Fibroblast of the conjunctiva (primary cell): ENCODE measurements at places on chromosomes 16 and 17.
A peak's percentile ranks its signal among the peaks of the same experiment; 100 is the strongest.

GRCh38 chr17:46791531-46791930 lies 27.0 kb downstream of the WNT3 start:
- DNase-seq = no peak

- DNase-seq = no peak
Observed at GRCh38 chr16:67962135-67962534, 6.3 kb downstream of the SLC12A4 start.

GRCh38 chr17:8776248-8776647 lies 17.9 kb upstream of the SPDYE4 start:
- DNase-seq = no peak

GRCh38 chr17:51439395-51440229 lies 179.3 kb downstream of the UTP18 start:
- no peak for DNase-seq

DNA sequence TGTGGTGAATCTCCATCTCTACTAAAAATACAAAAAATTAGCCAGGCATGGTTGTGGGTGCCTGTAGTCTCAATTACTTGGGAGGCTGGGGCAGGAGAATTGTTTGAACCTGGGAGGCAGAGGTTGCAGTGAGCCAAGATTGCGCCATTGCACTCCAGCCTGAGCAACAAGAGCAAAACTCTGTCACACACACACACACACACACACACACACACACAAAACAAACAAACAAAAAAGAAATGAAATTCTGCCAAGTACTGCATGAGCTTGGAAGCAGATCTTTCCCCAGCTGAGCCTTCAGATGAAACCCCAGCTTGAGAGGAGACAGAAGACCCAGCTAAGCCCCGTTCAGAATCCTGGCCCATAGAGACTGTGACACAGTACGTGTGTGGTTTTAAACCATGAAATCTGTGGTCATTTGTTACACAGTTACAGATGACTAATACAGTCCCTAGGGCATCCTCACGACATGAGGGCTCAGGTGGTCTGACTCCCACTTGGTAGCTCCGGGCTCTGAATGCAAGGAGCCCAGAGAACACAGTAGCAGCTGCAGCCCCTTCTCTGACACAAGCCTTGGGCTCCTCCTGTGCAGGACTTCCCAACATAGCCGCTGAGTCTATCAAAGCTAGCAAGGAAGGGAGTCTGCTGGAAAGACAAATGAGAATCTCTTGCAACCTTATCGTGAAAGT lies 132.8 kb downstream of the SEC14L1 start:
- DNase-seq = no peak

- DNase-seq = no peak
Observed at GRCh38 chr17:7502987-7503386, 18.8 kb downstream of the POLR2A start.

DNA sequence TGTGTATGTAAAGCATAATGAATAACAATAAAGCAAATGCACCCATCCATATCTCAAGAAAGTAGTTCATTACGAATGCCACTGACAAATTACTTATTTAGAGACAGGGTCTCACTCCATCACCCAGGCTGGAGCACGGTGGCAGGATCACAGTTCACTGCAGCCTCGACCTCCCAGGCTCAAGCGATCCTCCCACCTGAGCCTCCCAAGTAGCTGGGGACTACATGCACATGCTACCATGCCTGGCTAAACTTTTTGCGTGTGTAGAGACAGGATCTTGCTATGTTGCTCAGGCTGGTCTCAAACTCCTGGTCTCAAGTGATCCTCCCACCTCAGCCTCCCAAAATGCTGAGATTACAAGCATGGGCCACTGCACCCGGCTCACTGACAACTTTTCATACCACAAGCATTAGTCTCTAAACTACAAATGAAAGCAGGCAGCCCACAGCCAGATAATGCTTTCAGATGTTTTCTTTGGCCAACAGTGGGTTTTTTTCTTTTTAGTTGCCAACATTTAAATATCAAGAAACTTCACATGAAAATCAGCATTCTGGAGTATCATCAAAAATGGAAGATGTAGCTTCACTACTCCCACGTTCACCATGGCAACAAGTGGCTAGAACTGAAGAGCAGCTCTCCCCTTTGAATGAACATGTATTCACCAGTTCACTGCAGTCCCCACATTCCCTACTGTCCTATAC lies 7.7 kb downstream of the ARHGAP17 start:
- DNase-seq = peak; percentile 75

DNA sequence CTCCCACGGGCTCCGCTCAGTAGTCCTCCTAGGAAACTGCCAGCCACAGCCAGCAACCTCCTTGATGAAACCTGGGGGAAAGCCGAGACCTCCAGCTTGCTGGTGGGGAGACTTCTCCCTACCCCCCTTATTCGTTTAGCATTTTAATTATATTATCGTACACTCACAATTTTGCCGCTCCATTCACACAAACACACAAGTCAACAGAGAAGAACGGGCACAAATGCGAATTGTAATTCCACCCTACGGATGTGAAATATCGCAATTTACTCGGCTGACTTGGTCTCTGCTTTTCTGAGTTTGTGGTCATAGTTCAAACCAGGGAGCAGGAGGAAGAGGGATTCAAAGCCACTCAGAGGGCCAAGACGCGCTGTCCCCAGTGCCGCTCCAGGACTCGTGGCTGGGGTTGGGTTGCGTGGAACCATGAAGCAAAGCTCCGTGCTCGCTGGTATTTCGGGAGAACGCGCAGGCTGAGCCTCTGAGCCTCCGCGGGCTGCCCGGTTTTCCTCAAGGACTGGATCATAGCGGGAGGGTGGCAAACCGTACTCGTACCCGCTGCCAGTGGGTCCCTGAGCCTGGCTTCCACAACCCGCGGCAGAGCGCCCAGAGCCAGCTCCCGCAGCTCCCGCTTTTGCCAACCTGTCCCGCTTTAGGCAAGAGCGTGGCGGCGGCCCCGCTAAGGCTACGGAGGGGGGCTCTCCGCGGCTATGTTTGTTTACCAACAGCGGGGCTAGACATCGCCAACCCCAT lies 2.0 kb downstream of the LHX1 start:
- no peak for DNase-seq

DNA sequence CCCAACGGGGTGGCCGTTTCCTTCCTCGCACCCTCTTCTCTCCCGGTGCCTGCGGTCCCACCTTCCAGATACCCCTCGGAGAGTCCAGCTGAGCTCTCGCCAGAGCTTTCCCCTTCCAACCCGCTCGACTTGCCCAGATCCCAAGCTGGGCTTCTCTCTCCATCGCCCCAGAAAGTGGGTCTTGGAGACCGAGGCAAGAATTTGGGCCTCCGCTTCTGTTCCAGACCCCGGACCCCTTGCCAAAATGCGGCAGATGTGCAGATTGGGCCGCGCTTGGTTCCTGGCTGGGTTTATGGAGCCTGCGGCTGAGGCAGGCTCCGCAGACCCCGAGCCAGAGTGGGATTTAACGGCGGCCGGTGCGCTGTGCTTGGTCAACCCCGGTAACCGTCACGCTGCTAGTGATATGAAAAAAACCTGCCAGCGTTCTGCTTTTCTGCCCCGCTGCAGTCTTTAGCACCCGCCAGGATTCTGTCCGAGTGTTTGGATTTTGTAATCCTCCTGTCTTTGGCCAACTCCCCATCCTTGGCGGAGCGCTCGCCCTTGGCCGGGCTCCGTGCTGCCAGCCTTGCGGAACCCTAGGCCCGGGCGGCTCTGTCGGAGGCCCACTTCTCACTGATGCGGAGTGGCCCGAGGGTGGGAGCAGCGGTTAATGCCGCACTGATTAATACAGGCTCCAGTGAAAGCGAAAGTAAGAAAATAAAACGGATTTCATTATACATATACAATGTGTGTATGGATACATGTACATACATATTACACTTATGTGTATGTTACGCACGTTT lies 754 bp upstream of the SLFN11 start:
- DNase-seq = peak; percentile 27

- peak; percentile 14 for DNase-seq
Observed at GRCh38 chr16:12392585-12393091, 411.0 kb downstream of the CPPED1 start.

GRCh38 chr17:76541739-76542454 lies 2.1 kb downstream of the PRCD start:
- no peak for DNase-seq

DNA sequence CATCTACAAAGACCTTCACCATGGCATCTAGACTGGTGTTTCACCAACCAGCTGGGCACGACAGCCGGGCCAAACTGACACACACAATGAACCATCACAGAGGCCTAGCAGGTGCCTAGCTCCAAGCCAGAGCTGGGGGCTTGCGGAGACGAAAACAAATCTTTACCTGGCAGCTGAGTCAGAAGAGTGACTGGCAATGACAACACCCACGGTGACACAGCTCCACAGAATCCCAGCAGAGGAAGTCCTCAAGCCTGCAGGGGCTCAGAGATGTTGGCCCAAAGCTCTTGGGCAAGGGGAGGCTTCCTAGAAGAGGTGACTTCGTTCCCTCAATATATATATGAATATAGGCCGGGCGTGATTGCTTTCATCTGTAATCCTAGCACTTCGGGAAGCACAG lies 5.1 kb downstream of the MMP25 start:
- no peak for DNase-seq

DNA sequence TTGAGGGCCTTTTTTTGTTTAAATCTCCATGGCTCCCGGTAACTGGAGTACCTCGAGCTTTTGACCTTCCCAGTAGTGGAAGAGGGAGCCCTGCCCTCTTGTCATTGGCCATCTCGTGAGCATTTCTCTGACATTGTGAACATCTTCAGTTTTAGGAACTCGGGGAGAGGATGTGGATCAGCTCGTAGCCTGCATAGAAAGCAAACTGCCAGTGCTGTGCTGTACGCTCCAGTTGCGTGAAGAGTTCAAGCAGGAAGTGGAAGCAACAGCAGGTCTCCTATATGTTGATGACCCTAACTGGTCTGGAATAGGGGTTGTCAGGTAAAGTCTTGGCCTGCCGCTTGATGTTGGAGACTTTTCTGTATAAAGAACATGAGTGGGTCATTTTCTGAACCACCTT lies 24.3 kb downstream of the NTAN1 start:
- DNase-seq = no peak

DNA sequence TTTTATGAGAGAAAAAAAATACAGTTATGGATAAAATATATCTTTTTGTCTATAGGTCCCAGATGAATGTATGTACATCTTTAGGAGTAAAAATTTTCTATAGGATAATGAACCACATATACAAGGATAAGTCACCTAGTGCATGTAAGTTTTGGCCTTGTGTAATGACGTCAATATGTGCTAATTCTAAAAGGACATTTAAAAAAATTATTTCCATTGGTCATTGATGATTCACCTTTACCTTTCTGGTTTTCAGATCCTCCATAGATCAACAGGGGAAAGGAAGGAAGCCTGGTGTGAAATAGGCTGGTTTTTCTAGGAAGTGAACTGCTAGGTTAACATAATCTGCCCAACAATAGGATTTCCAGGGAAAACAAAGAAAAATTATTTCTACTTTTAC lies 684.3 kb upstream of the SOX9 start:
- no peak for DNase-seq

DNA sequence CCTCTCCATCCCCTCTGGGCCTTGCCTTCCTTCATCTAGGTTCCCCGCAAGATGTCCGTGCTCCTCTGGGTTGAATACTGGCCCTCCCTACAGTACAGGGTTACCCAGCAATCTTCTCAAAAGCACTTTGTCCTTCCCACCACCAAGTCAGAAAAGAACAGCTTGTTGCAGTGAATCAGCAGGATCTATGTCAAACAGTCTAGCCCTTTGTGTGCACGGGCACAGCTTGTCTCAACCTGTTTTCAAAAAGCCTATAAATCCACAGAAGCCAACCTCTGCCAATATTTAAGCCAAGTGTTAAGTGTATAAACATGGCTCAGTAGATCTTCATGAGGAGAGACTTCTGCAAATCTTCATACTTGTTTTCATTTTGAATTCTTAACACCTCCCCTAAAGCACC lies 25.2 kb downstream of the C17orf67 start:
- no peak for DNase-seq

DNA sequence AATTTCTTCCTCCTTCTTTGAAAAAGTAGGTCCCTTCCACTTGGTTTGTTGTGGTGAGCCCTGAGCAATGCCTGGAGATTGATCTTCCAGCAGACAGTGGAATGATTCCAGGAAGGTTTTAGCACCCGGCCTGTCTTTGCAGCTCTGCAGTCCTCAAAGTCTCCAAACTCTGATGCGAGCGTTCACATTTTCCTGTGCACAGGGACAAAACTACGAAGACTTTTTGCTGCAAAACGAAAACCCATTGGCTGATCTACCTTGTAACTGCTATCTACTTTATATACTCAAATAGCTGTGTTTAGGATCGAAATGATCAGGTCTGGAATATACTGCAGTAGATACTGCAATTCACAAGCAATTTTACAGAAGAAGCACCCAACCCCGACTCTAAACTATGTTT lies 21.7 kb downstream of the G6PC1 start:
- DNase-seq = no peak

- DNase-seq = no peak
Observed at GRCh38 chr17:79833744-79834564, 5.3 kb downstream of the CBX4 start.

DNA sequence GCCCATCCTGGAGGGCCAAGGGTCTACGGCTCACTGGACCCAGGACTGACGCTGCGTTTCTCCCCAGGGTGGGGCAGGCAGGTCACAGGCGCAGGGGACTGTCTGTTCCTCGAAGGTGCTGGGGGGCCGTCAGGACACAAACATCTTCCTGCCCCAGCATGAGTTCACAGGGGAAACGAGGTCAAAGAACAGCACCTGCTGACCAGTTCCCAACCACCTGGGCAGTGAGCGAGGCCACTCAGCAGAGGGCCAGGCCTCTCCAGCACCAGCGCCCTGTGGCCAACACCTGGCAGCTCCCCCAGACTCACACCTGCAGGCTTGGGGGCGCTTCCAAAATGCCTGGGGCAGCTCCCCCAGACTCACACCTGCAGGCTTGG lies 29.7 kb downstream of the TIMM22 start:
- no peak for DNase-seq

- no peak for DNase-seq
Observed at GRCh38 chr17:49574945-49575678, 559 bp upstream of the NXPH3 start.

DNA sequence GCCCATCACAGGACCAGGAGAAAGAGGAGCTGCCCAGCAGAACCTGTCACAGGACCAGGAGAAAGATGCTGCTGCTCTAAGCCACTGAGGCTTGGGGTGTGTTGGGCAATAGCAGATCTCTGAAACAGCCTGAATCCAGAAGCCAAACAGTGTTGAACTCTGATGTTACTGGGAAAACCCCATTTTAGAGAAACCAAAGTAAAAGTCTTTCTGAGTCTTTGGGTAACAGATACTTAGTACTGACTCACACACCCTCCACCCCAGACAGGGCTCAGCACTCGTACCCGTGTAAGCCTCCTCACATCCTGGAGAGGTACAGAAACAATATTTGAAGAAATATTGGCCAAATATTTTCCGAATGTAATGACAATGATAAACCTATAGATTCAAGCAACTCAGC lies 82.8 kb upstream of the GNG13 start:
- no peak for DNase-seq

- DNase-seq = no peak
Observed at GRCh38 chr16:24730914-24731313, 1.5 kb downstream of the TNRC6A start.

- peak; percentile 43 for DNase-seq
Observed at GRCh38 chr17:66673668-66674276, 161.1 kb upstream of the CACNG5 start.

DNA sequence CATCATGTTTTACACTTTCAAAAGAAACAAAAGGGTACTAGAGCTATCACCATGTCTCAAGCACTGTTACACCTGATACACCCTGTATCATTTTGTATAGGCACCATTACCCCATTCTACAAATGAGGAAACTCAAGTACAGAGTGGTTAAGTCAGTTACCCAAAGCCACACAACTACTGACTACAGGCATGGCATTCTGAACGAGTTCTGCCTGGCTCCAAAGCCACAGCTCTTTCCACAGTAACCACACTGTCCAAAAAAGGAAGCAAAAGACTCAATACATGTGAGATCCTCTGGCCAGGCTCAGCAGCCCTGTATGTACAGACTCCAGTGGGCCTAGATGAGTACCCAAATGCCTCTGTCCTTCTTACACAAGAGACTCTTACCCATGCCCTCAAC lies 4.7 kb downstream of the DYNC1LI2 start:
- DNase-seq = no peak
